ENCODE measurements at places on chromosomes 3 and 15. TPM values are rescaled to one million over a fixed set of nuclear protein-coding genes. Genes with fewer than 3 reads are reported as not detected.

TMC3 gene
- not detected for total RNA-seq

ASB14 gene
- total RNA-seq, result not detected

TAGLN3 gene
- total RNA-seq, result not detected

FAH gene
- total RNA-seq, result 5.3 TPM

ARHGEF26 gene
- 20.7 TPM for total RNA-seq

CIP2A gene
- total RNA-seq, result 56.9 TPM

GOLGA8J gene
- 0.22 TPM for total RNA-seq

GRCh38 chr15:89184357-89184756 is 37.0 kb downstream of the RLBP1 start:
- H3K4me3 ChIP-seq, result no peak overlapping the region
- H3K4me1 ChIP-seq, result no peaks in the 10 kb centered on the region
- H3K27ac ChIP-seq, result no peak overlapping the region
- no peaks in the 10 kb centered on the region for H3K36me3 ChIP-seq
- no peak for DNase-seq
- no peaks in the 10 kb centered on the region for H3K27me3 ChIP-seq

GRCh38 chr3:141740349-141740748 is 2.3 kb downstream of the RNF7 start:
- H3K36me3 ChIP-seq, result peaks cover 22% of the 10 kb centered on the region
- H3K27ac ChIP-seq, result no peak overlapping the region
- peak; percentile 19 for DNase-seq
- peak overlapping the region; percentile 87 for H3K4me3 ChIP-seq
- no peaks in the 10 kb centered on the region for H3K27me3 ChIP-seq

GRCh38 chr15:100918690-100919480 is at the start of gene LRRK1:
LRRK1 (plus strand) TSS chr15:100919357; CDS start chr15:100924633, 5,276 bp downstream.
- H3K27me3 ChIP-seq, result peaks cover 32% of the 10 kb centered on the region
- peak within 1 kb of the TSS; percentile 51 for H3K4me3 ChIP-seq
- no peaks in the 10 kb centered on the region for H3K36me3 ChIP-seq
- H3K27ac ChIP-seq, result peak within 1 kb of the TSS; percentile 52

- H3K4me1 ChIP-seq, result peaks cover 5% of the 10 kb centered on the region
- H3K27me3 ChIP-seq, result no peaks in the 10 kb centered on the region
- H3K36me3 ChIP-seq, result no peaks in the 10 kb centered on the region
- no peak overlapping the region for H3K27ac ChIP-seq
- H3K4me3 ChIP-seq, result no peak overlapping the region
These were observed 337.8 kb downstream of the ROBO2 start for GRCh38 chr3:77377717-77378116.

DNA sequence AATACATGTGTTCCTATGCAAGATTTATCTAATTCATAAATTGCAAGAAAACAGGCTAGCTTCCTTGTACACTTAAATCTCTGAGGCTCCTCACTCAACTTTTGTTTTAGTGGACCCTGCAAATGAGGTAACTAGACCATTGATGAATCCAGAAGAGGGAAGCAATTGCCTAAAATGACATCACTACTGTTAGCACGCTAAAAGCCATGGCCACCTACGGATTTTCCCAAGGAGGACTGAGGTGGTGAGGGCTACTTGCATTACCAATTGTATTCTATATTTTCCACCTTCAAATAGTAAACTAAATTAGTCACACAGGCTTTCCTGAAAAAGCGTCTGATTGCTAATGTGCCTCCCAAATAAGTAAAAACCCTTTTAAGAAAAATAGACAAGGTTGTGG is 140.7 kb downstream of the GADL1 start:
- H3K27me3 ChIP-seq, result no peaks in the 10 kb centered on the region
- no peak overlapping the region for H3K4me3 ChIP-seq
- no peak for DNase-seq
- no peaks in the 10 kb centered on the region for H3K36me3 ChIP-seq
- H3K4me1 ChIP-seq, result peaks cover 80% of the 10 kb centered on the region
- H3K27ac ChIP-seq, result peak overlapping the region; percentile 25

- peak; percentile 70 for DNase-seq
- peaks cover 3% of the 10 kb centered on the region for H3K4me1 ChIP-seq
- H3K27ac ChIP-seq, result no peak overlapping the region
- H3K36me3 ChIP-seq, result no peaks in the 10 kb centered on the region
These were observed 130.2 kb upstream of the TPRG1 start for GRCh38 chr3:189041482-189042090.

GRCh38 chr3:28077572-28077971 is 163.8 kb upstream of the CMC1 start:
- no peaks in the 10 kb centered on the region for H3K36me3 ChIP-seq
- DNase-seq, result peak; percentile 88
- H3K27ac ChIP-seq, result no peak overlapping the region
- no peaks in the 10 kb centered on the region for H3K4me1 ChIP-seq
- no peak overlapping the region for H3K4me3 ChIP-seq
- no peaks in the 10 kb centered on the region for H3K27me3 ChIP-seq

DNA sequence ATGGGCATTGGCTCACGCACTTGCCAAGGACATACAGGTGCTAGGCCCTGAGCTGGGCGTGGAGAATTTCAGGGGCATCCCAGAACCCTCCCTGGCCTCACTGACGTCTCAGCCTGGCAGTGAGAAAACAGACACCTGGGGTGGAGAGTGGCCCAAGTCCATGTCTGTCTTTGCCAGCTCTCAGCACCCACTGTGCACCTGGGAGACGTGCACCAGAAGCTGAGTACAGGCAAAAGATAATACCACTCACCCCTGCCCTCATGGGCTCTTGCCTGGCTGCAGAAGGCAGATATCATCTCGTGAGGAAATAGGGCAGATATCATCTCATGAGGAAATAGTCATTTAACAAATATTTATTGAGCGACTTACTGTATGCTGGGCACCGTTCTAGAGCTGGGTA is 8.0 kb downstream of the LOXL1 start:
- DNase-seq, result no peak
- H3K27me3 ChIP-seq, result no peaks in the 10 kb centered on the region

DNA sequence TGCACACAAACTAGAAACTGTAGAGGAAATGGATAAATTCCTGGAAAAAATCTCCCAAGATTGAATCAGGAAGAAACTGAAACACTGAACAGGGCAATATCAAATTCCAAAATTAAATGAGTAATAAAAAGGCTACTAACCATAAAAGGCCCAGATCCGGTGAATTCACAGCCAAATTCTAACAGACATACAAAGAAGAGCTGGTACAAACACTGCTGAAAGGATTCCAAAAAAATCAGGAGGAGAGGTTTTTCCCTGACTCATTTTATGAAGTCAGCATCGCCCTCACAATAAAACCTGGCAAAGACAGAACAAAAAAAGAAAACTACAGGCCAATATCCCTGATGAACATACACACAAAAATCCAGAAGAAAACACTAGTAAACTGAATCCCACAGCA is 462.4 kb upstream of the THBS1 start:
- no peak overlapping the region for H3K27ac ChIP-seq
- no peak overlapping the region for H3K4me3 ChIP-seq
- H3K4me1 ChIP-seq, result no peaks in the 10 kb centered on the region

DNA sequence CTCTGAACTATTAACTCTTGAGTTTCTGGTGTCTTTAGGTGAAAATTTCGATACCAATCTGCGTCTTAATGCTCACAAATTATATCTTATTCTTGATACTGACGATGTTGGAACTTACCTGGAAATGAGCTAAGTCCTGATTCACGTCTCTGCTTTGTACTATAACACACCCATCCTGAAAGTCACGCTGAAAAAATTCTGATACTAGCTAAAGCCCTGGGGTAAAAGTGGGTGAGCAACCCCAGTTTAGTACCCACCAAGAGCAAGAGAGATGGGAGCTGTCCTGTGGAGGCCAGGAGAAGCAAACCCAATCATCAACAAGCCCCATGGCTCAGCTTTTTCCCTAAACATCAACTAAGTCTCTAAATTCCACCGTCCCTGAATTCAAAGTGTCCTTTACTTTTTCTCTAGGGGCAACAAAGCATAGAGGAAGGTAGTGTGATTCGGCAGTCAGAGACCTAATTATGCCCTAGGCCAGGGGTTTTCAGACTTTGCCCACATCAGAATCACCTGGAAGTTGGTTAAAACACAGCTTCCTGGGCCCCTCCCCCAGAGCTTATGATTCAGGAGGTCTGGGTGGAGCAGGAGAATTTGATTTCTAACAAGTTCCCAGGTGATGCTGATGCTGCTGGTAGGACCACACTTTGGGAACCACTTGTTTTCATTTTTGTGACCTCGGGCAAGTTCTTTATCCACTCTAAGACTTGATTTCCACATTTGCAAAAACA is 90.2 kb downstream of the OSBPL10 start:
- H3K36me3 ChIP-seq, result no peaks in the 10 kb centered on the region
- H3K27me3 ChIP-seq, result no peaks in the 10 kb centered on the region
- no peak for DNase-seq
- no peak overlapping the region for H3K4me3 ChIP-seq
- H3K27ac ChIP-seq, result no peak overlapping the region
- no peaks in the 10 kb centered on the region for H3K4me1 ChIP-seq

- H3K27ac ChIP-seq, result no peak overlapping the region
- no peaks in the 10 kb centered on the region for H3K27me3 ChIP-seq
- H3K36me3 ChIP-seq, result no peaks in the 10 kb centered on the region
These were observed 32.6 kb downstream of the HHLA2 start for GRCh38 chr3:108328821-108329486.

DNA sequence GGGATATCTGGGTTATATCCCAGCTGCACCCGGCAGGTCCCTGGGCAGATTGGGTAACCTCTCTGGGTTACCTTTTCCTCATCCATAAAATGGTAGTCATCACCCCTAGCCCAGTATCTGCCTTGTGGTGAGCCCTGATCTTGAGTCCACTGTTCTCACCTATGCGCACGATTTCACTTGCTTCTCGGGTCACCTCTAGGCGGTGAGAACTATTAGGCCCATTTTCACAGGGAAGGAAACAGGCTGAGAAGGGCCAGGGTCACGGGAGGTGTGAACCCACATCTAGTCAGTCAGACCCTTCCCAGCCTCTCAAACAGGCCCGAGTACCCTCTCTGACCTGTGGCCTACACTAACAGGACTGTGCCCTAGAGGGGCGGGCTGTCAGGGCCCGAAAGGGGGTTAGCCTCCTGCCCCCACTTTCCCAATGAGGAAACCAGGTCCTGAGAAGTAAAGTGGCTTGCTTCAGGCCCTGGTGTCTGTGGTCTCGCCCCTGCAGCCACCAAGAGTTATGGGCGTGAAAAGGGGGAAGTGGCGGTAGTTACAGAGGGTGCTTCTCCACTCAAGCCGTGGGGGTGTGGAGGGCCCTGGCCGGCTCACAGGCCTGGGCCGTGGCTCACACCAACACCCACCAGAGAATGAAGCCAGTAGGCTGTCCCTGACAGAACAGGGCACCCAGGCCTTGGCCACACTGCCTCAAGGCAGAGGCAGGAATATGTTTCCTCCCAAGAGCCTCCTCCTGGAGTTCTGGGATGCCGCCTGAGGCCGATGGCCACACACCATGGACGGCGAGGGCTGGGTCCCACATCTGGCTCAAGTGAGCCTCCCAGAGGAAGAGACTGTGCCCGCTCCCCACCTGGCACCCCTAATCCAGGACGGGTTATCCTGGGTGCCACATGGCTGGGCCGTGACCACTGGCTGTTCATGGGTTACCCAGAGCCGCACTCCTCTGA is 19.5 kb downstream of the PSTPIP1 start:
- no peak overlapping the region for H3K4me3 ChIP-seq

DNA sequence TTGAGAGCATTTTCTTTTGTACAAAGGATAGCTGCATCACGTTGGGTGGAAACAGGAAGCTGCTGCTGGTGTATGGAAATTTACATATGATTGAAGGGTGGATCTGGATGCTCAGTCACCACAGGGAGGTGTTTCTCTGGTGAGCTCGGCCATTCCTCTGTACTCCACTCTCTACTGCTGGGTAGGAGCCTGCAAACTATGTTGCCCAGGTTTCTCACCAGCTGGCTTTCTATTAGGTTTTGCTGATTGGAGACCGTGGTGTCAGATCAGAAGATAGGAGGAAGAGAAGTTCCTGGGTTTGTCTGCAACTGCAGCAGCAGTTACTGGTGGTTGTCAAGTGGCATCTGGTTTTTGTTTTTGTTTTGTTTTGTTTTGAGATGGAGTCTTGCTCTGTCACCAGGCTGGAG is 61.7 kb downstream of the TAMM41 start:
- no peak for DNase-seq
- H3K27me3 ChIP-seq, result no peaks in the 10 kb centered on the region
- peaks cover 15% of the 10 kb centered on the region for H3K36me3 ChIP-seq
- H3K4me3 ChIP-seq, result no peak overlapping the region

DNA sequence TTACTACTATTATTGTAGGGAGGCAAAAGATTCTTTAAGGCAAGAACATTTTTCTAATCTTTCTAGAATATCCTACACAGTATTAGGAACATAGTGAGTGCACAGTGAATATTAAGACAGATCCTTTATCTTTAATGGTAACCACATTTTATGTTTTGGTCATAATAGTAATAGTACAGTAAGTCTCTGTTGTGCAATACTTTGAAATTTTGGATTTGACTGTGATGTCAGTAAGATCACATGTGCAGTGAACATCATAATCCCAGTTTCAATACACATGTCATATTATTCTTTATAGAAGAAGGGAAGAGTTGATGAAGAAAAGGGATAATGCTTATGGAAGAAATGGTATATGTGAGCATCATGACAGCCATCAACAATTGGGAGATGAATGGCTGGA is 10.7 kb downstream of the STT3B start:
- H3K36me3 ChIP-seq, result no peaks in the 10 kb centered on the region
- no peak overlapping the region for H3K4me3 ChIP-seq
- H3K27ac ChIP-seq, result no peak overlapping the region
- H3K27me3 ChIP-seq, result no peaks in the 10 kb centered on the region

DNA sequence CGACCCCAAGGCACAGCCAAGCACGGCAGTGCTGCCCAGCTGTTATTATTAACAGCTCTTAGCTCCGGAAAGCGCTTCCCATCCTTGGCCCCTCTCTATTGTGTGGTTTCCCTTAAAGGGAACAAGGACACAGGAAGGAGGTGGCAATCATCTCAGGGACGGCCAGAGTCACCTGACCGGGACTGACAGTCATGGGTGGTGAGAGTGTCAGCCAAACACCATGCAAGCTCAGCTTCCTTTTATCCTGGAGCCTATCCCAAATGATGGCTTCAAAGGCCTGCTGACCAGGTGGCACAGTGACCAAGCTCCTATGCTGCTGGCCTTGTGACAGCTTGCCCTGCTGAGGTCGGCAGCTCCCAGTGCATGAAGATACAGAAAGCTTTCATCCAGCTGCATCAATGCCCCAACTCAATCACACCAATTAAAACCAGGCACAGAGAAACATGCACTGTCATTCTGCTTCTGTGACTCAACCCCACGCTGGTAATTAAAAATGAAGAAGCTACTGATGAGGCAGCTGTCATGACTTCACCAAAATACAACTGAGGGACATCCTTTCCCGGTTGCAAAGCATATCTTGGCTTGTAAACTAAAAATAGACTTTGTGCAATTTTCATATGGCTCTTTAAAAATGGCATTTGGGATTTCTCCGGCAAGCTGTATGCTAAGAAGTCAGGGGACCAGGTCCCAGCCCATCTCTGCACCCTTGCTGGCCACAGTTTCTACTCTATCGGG is 34.0 kb downstream of the PCSK6 start:
- peak; percentile 16 for DNase-seq
- H3K36me3 ChIP-seq, result no peaks in the 10 kb centered on the region
- no peak overlapping the region for H3K4me3 ChIP-seq
- H3K27ac ChIP-seq, result no peak overlapping the region
- H3K4me1 ChIP-seq, result no peaks in the 10 kb centered on the region

- no peak overlapping the region for H3K4me3 ChIP-seq
- DNase-seq, result no peak
- H3K27ac ChIP-seq, result no peak overlapping the region
These were observed 40.9 kb downstream of the TPRG1 start for GRCh38 chr3:189212681-189213080.
